ENCODE measurements at places on chromosomes 7 and 10.

- DNase-seq = no peak
These were observed 263.5 kb downstream of the ZEB1 start for GRCh38 chr10:31582365-31583052.

DNA sequence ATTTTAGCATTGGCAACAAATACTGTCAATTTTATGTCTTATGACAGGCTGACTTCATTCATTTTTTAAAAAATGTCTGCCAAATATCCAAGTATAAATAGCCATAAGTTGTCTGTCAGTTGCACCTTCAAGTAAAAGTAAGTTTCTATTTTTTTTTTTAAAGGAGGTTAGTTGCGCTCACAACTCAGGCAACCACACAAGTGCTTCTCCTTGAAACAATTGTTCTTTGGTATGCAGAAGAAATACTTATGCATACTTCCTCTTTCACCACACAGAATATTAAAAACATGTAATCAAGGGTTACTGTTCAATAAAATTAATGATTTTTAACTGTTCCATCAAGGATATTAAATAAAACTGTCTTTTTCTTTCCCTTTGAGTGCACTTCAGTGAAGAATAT, 97.9 kb downstream of the RTKN2 start:
- no peak for DNase-seq

- no peak for DNase-seq
These were observed 7.9 kb downstream of the STAM start for GRCh38 chr10:17651896-17652295.

GRCh38 chr10:29326886-29327745, 38.2 kb downstream of the LYZL1 start:
- no peak for DNase-seq
